ENCODE measurements at places on chromosomes 2 and 18.
A peak's percentile ranks its signal among the peaks of the same experiment; 100 is the strongest.

- no peak for DNase-seq
These were observed 74.8 kb downstream of the TXNL1 start for GRCh38 chr18:56563568-56563967.

DNA sequence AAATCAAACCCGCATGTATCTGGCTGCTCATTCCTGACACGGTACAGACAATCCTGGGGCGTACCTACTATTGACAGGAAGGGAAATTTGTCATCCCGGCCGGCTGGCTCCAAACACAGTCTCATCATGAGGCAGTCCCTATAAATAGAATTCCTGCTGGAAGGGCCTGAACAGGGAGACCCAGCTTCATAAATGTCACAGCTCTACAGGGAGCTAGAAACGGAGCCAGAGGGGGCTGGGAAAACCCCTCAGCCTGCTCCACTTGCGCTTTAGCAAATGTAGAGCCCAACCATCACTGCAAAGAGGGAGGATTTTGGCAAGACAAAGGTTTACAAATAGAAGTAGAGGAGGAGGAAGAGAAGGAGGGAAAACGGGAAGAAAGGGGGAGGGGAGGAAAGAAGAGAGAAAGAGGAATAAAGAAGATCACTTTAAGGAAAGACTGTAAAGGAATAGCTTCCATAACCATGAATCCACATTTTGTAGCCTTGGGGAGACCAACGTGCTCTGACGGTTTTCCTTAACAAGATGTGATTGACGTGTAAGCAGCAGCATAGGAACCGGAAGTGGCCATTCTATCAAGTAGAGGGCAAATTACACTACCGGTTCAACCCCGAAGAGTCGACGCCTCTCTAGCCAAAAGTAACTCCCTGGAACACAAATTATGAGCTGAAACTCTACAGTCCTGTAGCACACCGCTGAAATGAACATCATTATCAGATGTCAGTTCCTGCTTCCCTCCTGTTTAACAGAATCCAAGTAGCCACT, 56.8 kb upstream of the TTN start:
- no peak for DNase-seq

DNA sequence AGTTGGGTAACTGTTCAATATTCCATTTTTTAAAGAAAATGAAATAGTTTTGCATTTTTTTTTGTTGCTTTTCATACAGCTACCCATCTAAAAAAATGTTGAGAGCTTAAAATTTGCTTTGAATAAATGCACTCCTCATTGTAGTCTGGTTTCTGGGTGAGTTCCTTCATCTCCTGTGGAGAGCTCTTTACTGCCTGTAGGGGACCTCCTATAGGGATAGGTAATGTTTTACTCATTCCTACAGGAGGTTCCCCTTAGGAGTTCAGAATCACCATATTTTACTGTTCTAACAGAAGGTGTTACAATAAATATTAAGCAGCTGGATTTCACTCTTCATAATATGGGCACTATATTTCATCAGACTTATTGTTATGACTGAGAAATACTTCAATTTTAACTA, 947.3 kb upstream of the CRIM1 start:
- DNase-seq = no peak

DNA sequence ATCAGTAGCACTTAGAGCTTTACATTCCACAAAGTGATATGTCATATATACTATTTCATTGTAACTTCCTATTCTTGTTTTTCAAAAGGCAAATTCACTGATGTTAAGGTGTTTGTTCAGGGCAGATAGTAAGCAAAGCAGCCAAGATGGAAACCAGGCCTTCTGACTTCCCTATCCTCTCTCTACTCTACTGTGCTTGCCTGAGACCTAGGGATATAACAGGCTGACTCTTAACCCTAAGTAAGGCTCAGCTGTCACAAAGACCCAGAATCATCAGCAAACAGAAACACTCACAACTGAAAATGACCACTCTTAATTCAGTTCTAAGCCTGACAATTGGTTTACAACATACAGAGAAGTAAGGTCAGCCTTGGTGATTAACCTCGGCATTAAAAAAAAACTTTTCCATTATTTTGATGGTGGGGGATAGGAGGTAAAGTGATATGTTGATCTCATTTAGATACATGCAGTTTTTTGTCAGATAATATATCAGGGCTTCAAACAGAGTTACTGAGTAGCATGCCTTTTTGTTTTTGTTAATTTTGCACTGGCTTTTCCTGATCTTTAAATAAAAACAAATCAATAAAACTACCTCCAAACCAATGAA, 95.4 kb upstream of the CHRNA1 start:
- no peak for DNase-seq

- no peak for DNase-seq
These were observed 463.7 kb downstream of the CDH2 start for GRCh38 chr18:27713037-27713737.

DNA sequence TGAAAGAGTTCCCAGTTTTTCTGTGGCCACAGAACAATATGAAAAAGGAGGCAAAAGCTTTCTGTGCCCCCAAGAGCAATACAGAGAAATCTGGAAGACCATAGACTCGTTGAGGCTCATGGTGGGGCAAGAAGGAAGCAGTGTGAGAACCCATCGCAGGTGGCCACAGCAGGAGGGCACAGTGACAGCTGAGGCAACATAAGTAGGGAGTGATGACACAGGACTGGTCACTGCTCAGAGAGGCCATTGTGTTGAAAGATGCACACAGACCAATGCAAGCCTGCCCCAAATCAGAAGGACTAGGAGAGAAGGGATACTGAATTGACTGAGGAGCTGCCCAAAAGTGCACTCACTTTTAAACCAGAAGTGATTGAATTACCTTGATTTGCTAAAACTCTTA, 483.6 kb downstream of the EPHA4 start:
- no peak for DNase-seq

- DNase-seq = no peak
These were observed 50.9 kb downstream of the ADNP2 start for GRCh38 chr18:80159713-80160636.

DNA sequence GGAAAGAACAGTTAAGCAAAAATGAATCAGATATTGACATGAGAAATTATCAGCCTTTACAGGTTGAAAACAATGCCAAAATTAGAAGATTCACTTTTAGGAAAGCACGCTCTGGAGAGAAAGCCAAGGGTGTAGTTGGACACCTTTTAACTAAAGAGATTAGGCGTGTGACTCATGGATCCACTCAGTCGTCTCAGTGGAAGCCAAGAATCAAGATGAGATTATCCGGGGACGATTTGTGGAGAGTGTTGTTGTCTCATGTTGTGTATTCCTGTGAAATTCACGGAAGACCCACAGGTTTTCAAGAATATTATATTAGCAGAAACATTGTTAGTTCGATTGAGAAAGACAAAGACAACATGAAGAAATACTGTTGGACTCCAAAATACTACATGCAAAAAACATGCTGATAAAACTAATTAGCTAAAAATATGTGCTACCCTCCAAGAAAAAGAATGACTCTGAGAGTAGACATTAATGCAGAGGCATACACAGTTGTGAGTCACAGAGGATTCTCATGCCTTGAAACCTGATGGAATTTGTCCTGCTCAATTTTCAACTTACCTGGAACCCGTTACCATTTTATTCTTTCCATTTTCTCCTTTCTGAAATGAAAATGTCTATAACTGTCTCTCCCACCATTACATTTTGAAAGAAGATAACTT, 192.1 kb upstream of the RND3 start:
- DNase-seq = no peak

DNA sequence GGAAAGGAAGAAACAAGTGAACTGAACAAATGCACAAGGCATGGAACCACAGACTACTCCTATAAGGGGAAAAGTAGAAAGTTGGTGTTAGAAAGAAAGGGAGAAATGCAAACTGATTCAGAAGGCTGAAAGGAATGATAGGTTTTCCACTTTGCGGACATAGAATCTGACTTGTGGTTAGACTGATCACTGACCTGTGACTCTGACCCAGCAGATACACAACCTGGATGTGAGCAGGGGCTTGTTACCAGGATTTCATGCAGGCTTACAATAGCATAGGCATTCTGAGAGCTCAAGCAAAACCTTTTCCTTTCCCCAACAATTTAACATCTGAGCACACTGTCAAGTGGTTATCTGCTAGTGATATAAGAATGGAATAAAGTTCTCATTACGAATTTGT, 237.0 kb upstream of the CDH20 start:
- no peak for DNase-seq

GRCh38 chr2:217707131-217707611, 295.6 kb downstream of the TNS1 start:
- no peak for DNase-seq

GRCh38 chr2:119820275-119820674, 60.6 kb downstream of the PTPN4 start:
- DNase-seq = no peak

- DNase-seq = no peak
These were observed 15.5 kb downstream of the MROH2A start for GRCh38 chr2:233793465-233794127.

DNA sequence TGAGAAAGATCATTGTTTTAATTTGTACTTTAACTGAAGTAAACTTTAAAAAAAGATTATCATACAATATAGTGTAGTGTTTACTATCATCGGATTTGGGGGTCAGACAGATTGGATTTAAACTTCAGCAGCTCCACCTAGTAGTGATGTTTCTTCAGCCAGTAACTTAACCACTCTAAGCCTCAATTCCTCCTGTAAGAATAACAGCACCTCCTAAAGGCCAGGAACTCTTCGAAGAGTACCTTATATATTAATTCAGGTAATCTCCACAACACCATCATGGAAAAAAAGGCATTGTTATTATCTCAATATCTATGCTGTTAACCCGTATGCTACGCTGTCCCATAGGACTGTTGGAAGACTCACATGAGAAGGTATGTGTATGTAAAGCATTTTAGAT, 69.0 kb upstream of the DLGAP1 start:
- DNase-seq = no peak

DNA sequence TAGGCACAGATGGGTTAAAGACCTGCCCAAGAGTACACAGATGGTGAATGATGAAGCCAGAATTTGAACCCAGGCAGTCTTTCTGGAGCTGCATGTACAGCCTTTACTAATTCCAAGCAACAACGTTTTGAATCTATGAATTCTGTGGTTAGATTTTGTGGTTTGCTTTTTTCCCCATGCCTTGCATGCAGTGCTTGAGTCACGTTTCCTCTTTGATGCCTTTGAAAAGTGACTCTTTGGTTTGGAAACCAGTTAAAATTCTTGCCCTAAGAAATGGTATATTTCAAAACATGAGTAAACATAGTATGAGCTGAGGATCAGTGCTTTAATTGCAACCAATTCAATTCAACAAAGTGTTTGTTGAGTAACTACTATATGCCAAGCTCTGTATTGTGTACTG, 48.2 kb upstream of the PPM1B start:
- no peak for DNase-seq

- DNase-seq = no peak
These were observed 251.9 kb downstream of the EIPR1 start for GRCh38 chr2:3125761-3126130.

DNA sequence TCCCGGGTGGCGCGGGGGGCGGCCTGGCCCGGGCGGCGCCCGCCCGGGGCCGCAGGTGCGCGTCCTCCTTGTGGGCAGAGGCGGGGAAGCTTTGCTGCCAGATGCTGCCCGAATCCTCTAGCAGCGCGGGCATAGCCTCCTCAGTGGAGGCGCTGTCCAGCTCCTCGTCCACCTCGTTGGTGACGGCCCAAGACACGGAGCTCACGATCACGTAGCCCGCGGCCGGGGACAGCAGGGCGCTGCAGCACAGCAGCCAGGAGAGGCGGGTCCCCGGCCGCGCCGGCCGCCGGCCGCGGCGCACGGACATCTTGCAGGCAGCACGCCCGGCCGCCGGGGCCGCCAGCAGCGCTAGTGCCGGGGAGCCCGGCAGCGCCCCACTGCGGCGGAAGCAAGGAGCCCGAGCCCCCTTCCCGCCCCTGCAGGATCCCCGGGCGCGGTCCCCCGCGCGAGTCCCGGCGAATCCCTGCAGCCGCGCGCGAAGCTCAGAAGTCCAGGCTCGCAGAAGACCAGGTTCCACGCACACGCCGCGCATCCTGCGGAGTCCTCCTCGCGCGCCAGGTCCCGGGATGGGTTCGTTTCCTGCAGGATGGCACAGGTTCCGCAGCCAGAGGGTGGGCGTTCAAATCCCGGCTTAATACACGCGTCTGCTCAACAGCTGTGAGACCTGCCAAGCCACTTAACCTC, at the start of gene CREG2:
CREG2 (minus strand) TSS at position 353 of the 684 bp plus-strand sequence; CDS start at position 307, 46 bp downstream.
- peak; percentile 62 for DNase-seq

GRCh38 chr2:11292464-11293255, 51.8 kb downstream of the ROCK2 start:
- DNase-seq = no peak

DNA sequence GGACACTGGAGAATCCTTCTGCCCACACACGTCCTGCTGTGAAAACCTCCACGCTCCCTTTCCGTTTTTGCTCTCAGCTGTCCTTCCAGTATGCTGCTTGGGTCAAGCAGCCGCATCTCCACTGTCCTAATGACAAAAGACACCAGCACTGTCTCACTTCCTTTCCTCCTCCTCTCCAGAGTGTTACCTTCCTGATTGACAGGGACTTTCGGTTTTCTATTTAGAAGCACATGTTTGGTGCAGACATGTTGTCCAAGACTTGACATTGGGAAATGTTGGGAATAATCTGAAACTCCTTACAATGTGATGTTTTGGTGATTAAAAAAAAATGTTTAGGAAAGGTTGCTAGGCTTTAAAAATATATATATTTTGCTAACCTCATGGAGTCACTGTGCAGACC, 226.6 kb downstream of the FAM210A start:
- DNase-seq = no peak

DNA sequence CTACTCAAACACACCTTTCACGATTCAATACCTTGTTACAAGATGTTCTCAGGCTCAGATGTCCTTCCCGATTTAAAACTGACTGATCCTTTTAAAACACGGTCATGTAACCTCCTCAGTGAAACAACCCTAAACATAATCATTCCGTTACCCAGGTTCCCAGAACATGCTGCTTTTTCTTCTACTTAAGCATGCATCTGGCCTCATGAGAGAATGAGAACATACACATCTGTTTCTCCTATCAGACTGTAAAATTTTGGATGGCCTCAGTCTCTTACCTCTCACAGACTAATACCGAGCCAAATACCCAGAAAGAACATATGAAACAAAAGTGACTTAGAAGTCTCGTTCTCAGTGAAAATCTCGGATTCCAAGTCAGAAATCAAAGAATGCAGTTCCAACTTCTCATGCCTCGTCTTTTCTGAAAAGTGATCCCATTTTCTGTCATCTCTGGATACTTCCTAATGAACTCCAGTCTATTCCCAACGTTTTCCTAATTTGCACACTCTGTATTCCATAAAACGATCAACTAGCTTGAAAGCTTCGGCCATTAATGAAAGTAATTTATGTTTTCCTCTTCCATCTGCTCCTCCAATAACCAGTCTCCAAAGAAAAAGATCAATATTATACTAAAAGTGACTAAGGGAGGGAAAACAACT, 919 bp downstream of the SF3B1 start:
- DNase-seq = no peak
